Psoas muscle (tissue), 8 donors: ENCODE measurements at places on chromosomes 2 and 18. TPM values are rescaled to one million over a fixed set of nuclear protein-coding genes. Genes with fewer than 3 reads are reported as not detected.

DNA sequence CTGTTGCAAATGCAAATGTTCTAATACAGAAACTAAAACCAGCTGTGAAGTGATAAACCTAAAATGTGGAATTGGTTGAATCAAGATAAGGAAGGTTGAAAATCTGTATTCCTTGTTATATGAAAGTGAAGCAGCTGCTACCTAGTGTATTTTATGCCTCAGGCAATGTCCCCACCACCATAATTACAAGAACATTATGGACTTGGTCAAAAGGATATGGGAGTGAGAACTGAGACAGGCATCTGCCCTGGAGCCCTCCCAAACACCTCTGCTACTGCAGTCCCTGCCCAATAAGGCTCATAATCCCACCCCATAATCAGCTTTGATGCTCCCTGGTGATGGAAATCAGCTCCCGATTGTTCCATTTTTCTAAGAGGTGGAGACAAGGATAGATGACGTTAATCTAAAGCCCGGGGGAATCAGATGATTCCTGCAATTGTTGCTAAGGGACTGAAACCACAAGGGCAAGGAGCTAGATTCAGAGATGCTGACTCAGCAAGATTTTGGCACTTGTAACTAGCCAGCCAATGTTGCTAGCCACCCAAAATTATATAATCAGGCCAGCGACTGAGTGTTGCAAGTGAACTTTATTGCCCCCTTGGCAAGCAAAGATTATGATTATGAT is 69.5 kb downstream of the EVA1A start:
- no peak for DNase-seq
- no peak overlapping the region for H3K4me3 ChIP-seq
- H3K27me3 ChIP-seq = no peaks in the 10 kb centered on the region
- H3K27ac ChIP-seq = no peak overlapping the region
- H3K4me1 ChIP-seq = no peaks in the 10 kb centered on the region

DNA sequence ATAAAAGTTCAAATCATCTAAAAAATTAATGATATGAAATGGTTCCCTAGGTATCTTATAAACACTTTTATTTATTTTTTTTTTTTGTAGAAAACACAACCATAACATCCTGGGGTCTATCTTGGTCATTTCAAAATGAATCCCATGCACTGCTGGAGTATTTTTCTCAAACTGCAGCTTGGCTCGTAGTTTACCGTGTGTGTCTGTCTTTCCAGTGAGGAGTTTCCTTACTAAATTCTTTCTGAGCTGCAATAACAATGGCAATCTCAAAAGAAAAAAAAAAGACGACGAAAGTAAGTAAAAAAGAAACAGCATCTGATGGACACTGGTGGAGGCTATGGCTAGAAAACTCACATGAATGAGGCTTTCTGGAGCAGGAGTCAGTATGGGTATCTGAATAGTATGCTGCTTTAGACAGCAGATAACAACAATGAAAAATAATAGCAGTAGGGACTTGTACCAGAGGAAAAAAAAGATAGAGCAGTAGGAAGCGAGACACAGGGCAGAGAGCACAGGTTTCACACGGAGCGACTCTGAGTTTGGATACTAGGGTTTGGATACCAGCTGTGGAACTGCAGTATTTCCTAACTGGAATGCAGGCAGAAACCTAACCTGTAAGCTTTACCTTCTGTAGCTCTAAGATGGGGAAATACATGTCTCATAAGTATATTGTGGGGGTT is 43.5 kb downstream of the CALCRL start:
- H3K36me3 ChIP-seq = no peaks in the 10 kb centered on the region
- no peaks in the 10 kb centered on the region for H3K27me3 ChIP-seq
- no peak for DNase-seq
- H3K27ac ChIP-seq = peak overlapping the region; percentile 33

GRCh38 chr2:57373530-57373929 is 673.1 kb upstream of the VRK2 start:
- H3K4me3 ChIP-seq = no peak overlapping the region
- no peak for DNase-seq
- H3K27ac ChIP-seq = no peak overlapping the region
- no peaks in the 10 kb centered on the region for H3K27me3 ChIP-seq
- no peaks in the 10 kb centered on the region for H3K36me3 ChIP-seq

GRCh38 chr2:211259831-211260476 is 703.6 kb downstream of the CPS1 start:
- DNase-seq = no peak
- no peak overlapping the region for H3K4me3 ChIP-seq

DNA sequence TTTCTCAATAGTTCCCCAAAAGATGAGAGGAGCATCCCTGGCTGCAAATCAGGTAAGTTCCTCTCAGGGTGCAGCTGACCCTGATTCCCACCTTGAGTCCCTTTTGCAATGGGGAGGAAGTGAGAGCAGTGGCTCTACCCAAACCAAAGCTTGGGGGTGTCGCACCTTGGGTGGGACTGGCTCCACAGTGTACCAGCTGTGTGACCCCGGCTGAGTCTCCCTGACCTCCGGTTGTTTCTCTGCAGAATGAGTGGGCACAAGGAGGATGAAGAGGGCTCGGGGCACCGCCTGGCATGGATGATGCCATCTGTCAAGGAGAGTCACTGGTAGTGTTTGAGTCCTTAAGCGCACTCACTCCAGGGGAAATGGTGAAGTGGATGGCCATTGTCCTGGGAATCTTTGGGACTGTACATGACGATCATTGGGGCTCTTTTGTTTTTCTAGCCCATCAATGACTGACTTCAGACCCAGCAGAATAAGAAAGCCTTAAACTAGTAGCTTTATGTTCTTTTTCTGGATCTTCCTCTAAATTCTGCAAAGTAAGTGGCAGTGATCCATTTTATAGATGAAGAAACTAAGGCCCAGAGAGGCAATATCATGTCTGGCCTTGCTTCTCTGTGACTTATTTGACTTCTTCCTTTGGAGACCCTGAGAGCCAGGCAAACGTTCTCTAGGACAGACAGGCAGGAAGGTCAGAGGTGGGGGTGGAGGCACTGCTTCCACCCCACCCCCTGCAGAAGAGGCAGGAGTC is 106.3 kb upstream of the ST3GAL5 start:
- peaks cover 51% of the 10 kb centered on the region for H3K4me1 ChIP-seq
- peak overlapping the region; percentile 75 for H3K27ac ChIP-seq
- H3K4me3 ChIP-seq = no peak overlapping the region

GRCh38 chr2:134320930-134321329 is 67.1 kb downstream of the MGAT5 start:
- no peak overlapping the region for H3K4me3 ChIP-seq
- H3K36me3 ChIP-seq = no peaks in the 10 kb centered on the region
- no peaks in the 10 kb centered on the region for H3K27me3 ChIP-seq
- H3K4me1 ChIP-seq = no peaks in the 10 kb centered on the region
- DNase-seq = no peak

DNA sequence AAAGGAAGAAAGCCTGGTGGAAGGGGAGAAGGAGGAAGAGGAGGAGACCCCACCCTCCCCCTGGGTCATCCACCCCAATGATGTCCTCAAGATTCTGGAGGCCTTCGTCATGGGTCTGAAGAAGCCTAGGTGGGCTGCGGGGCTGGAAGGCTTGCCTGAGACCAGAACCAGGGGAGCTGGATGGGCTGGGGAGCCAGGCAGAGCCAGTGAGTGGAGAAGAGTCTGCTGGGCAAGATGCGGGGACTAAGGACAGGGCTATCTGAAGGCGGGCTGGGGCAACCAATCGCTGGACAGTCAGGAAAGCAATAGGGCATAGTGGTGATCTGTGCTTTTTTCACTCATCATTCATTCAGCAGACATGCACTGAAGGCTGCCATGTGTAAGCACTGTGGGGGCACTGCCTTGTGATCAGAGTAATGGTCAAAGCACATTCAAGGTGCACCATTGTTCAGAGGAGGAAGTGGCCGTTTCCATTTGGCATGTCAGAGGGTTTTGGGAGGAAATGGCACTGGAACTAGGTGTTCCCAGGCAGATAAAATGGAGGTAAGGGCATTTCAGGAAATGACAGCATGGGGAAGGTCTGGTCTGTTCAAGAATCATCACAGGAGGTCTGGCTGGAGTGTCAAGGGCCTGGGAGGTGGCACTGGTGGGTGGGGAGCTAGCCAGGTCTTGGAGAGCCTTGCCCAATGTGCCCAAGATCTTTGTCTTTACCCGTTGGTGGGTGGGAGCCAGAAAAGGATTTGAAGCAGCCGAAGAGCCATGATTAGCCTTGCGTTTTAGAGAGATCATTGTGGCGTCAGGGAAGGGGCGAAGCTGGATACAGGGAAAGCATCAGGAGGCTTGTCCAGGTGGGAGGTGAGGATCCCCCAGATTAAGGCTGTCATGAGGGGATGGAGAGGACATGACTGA is 24.2 kb downstream of the OTOF start:
- no peaks in the 10 kb centered on the region for H3K27me3 ChIP-seq
- H3K27ac ChIP-seq = no peak overlapping the region
- H3K4me3 ChIP-seq = no peak overlapping the region
- H3K36me3 ChIP-seq = no peaks in the 10 kb centered on the region
- no peak for DNase-seq

GRCh38 chr18:13916559-13916958 is 1.2 kb upstream of the MC2R start:
- H3K27ac ChIP-seq = no peak overlapping the region
- no peak for DNase-seq
- H3K27me3 ChIP-seq = no peaks in the 10 kb centered on the region
- H3K36me3 ChIP-seq = no peaks in the 10 kb centered on the region
- H3K4me1 ChIP-seq = no peaks in the 10 kb centered on the region
- no peak overlapping the region for H3K4me3 ChIP-seq

- H3K27me3 ChIP-seq = no peaks in the 10 kb centered on the region
- H3K36me3 ChIP-seq = no peaks in the 10 kb centered on the region
- no peak overlapping the region for H3K27ac ChIP-seq
These were observed 70.5 kb upstream of the PPP1CB start for GRCh38 chr2:28681158-28681571.

- no peaks in the 10 kb centered on the region for H3K27me3 ChIP-seq
- no peaks in the 10 kb centered on the region for H3K36me3 ChIP-seq
- H3K4me1 ChIP-seq = peaks cover 14% of the 10 kb centered on the region
- no peak overlapping the region for H3K4me3 ChIP-seq
These were observed 77.0 kb downstream of the LANCL1 start for GRCh38 chr2:210399440-210400041.

- peaks cover 17% of the 10 kb centered on the region for H3K4me1 ChIP-seq
- H3K36me3 ChIP-seq = no peaks in the 10 kb centered on the region
- no peak overlapping the region for H3K27ac ChIP-seq
These were observed 38.1 kb downstream of the SMAD4 start for GRCh38 chr18:51068105-51068504.

DNA sequence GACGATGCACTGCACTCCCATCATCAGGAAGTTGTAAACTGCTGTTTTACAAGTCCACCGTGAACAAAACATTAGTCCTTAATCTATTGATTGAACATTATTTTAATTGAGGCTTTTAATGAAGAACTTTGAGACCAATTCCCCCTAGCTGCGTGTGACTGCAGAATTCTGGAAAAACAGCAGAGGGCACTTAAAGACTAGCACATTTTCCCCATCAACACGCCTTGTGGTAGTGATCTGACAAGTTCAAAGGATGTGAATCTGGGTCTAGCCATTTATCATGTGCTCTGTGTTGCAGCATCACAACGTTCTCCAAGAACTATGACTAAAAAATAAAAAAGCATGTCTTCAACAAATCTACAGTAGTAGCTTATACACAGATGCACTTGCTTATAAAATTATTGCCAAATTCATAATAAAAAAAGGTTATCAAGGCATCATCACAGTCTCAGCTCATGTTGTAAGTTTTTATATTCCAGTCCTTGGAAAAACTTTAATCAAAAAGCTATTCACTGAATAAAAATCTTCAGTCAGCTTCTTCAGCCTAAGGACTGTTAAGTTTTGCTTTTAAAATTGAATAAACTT is 35.8 kb downstream of the SKOR2 start:
- no peak for DNase-seq
- no peak overlapping the region for H3K4me3 ChIP-seq
- H3K27ac ChIP-seq = no peak overlapping the region
- no peaks in the 10 kb centered on the region for H3K36me3 ChIP-seq

GRCh38 chr2:230798769-230799399 is 65.9 kb upstream of the ITM2C start:
- peaks cover 52% of the 10 kb centered on the region for H3K4me1 ChIP-seq
- DNase-seq = no peak
- H3K4me3 ChIP-seq = no peak overlapping the region
- H3K27ac ChIP-seq = peak overlapping the region; percentile 80

GRCh38 chr2:165440367-165440766 is 29.1 kb upstream of the CSRNP3 start:
- DNase-seq = no peak
- no peak overlapping the region for H3K4me3 ChIP-seq
- no peaks in the 10 kb centered on the region for H3K36me3 ChIP-seq
- H3K27me3 ChIP-seq = no peaks in the 10 kb centered on the region
- H3K27ac ChIP-seq = no peak overlapping the region
- H3K4me1 ChIP-seq = no peaks in the 10 kb centered on the region

Gene SMAD2
- polyA plus RNA-seq = 28.3 TPM

Gene GPR39
- 0.08 TPM for polyA plus RNA-seq

Gene NHEJ1
- polyA plus RNA-seq = 10.7 TPM

Gene CFC1
- not detected for polyA plus RNA-seq

Gene ZNF396
- 0.73 TPM for polyA plus RNA-seq

Gene CTAGE1
- not detected for polyA plus RNA-seq

Gene GNAL
- 2.5 TPM for polyA plus RNA-seq

Gene HNMT
- 5.2 TPM for polyA plus RNA-seq

Gene KCNF1
- not detected for polyA plus RNA-seq

Gene CDH7
- polyA plus RNA-seq = not detected

Gene MERTK
- 0.73 TPM for polyA plus RNA-seq

Gene MTIF2
- polyA plus RNA-seq = 31.8 TPM

Gene CIB4
- polyA plus RNA-seq = not detected

Gene PTPN2
- polyA plus RNA-seq = 13.7 TPM

Gene EVA1A
- 0.51 TPM for polyA plus RNA-seq
